ENCODE measurements at places on chromosomes 4 and X.

GRCh38 chr4:978957-979701 is 5.8 kb upstream of the DGKQ start:
- DNase-seq = no peak

GRCh38 chr4:186823989-186824388 is 100.3 kb upstream of the FAT1 start:
- peak; percentile 71 for DNase-seq

DNA sequence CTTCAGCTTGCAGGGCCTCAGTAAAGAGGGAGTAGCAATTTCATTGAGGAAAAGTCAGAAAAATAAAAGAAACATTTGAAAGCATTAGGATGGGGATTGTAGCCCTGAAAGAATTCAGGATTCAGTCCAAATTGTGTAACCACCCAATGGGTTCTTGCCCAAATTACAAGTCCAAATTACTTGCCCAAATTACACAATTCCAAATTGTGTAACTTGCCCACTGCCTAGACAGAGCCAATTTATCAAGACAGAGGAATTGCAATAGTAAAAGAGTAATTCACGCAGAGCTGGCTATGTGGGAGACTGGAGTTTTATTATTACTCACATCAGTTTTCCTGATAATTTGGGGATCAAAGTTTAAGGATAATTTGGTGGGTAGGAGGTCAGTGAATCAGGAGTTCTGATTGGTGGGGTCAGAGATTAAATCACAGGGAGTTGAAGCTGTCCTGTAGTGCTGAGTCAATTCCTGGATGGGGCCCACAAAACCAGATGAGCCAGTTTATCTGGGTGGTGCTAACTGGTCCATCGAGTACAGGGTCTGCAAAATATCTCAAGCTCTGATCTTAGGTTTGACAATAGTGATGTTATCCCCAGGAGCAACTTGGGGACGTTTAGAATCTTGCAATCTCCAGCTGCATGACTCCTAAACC is 18.1 kb upstream of the PAGE5 start:
- no peak for DNase-seq

GRCh38 chrX:150790021-150790420 is 96.8 kb downstream of the MTMR1 start:
- no peak for DNase-seq

GRCh38 chrX:69430785-69431184 is 73.3 kb upstream of the NALF2 start:
- DNase-seq = no peak

DNA sequence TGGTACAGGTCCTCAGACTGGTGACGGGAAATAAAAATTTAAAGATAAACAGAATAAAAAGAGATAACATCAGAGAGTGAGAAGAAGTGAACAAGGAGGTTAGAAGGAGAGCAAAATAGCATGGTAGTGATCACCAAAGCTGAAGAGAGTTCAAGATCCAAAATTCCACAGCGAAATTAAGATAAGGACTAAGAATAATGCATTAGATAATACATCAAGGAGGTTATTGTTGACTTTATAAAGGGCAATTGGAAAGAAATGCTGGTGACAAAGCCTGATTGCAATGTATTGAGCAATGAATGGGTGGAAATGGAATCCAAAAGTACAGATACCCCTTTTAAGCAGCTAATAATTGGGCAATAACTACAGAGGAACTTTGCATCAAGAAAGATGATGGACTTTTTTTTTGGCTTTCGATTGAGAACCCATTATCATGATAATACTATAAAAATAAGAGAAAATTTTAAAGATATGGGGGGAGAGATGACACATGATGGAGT is 101.6 kb upstream of the MAP9 start:
- DNase-seq = no peak

- peak; percentile 69 for DNase-seq
Observed at GRCh38 chrX:72126539-72127140, 5.1 kb downstream of the RTL5 start.

DNA sequence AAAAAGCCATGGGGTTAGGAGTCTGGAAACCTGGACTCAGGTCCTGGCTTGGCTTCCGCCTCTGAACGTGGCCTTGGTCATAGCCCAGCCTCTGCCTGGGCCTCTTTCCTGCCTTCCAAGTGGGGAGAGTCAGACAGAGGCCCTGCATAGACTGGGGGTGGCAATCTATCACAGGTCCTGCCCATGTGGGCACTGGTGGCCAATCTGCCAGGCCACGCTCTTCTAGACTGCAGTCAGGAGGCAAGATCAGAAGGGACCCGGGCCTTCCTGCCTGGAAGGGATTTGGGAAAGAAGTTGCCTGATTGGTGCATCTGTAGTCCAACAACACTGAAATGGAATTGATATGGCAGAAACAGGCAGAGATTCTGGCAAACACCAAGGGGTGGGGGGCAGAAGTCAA is 46.1 kb downstream of the CNGA2 start:
- DNase-seq = no peak

DNA sequence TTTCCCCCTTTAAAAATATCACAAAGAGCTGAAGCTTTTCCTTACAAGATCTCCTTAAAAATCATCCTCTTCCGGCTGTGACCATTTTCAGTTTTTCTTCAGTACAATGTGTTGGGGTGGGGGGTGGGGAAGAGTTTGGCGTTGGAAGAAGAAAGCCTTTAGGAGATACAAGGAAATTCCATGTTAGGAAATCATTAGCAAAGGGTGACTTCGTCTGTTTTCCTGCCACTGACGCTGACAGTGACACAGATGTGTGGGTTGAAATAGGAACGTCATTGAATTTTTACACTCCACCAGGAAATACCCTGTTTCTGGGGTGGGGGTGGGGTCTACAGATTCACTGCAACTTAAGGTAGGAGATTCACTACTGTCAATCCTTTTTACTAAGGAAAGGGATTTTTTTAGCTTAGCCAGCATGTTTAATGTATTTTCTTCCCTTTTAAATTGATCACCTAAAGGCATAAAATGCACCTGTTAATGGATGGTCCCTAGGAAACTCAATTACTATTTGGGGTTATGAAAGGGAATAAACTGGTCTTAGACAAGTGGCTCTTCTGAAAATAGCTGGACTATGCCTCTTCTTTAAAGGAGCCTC is 3.9 kb downstream of the MAMLD1 start:
- DNase-seq = no peak

- no peak for DNase-seq
Observed at GRCh38 chrX:360496-361150, 26.1 kb downstream of the PPP2R3B start.

DNA sequence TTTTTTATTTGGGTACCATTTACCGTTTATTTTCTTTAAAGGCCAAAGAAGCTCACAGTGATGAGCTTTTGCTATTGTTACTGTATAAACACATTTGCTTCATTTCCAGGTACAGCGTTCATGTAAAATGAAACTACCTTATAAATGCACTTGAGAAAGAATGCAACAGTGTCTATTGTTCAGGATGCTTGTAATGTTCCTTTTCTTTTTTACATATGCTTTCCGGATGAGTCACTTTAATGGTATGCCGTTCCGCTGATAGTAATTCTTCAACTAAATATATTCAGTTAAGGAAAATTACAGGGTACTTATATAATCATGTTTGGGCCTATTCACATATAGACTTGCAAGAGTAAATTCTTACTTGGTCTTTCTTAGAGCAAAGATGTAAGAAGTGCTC is 354.9 kb downstream of the RPA4 start:
- no peak for DNase-seq

GRCh38 chr4:119082661-119083060 is 53.0 kb upstream of the MYOZ2 start:
- no peak for DNase-seq

DNA sequence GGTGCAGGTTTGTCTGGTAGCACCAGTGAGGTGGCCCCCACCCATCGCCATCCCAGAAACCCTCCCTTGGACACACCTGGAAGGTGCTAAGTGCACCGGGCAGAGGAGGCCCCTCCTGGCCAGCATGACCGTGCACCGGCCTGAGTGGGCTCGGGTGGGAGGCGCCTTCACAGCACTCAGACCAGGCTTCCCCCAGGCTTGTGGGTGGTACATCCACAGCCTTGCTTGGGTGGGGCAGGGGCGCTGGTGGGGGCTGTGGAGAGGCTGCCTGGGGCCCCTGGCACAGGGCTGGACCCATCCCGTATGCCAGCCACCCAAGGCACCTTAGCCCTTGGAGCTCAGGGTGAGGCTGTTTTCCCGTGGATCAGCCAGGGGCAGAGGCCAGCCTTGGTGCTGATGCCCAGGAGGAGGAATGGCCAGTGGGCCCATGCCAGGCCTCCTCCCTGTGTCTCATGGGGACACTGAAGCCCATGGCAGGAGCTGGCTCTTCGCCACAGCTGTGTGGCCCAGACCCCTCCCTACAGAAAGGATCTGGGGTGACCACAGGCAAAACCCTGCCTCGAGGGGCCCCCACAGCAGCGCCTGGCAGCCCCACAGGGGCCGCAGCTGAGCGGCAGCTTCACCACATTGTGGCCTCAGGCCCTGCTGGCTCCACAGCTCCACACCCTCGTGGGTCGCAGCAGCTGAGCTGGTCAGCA is 21.4 kb downstream of the NKX1-1 start:
- no peak for DNase-seq

DNA sequence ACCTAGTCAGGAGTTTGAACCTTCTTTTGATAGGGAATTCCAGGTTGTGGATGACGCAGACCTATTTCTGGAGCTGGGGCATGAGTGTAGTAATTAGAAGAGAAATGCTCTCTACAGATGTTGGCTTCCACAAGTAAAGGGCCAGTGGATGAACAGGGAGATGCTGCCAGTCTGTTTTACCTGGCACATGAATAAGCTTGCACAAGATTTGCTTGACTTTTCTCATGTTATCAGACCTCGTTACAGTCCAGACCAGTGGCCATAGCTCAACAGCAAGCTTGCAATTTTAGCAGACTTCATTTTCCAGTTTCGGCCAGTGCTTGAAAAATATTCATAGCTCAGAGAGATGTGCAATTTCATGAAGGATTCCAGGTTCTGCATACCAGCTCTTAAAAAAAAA is 26.9 kb upstream of the SPANXB1 start:
- DNase-seq = no peak

DNA sequence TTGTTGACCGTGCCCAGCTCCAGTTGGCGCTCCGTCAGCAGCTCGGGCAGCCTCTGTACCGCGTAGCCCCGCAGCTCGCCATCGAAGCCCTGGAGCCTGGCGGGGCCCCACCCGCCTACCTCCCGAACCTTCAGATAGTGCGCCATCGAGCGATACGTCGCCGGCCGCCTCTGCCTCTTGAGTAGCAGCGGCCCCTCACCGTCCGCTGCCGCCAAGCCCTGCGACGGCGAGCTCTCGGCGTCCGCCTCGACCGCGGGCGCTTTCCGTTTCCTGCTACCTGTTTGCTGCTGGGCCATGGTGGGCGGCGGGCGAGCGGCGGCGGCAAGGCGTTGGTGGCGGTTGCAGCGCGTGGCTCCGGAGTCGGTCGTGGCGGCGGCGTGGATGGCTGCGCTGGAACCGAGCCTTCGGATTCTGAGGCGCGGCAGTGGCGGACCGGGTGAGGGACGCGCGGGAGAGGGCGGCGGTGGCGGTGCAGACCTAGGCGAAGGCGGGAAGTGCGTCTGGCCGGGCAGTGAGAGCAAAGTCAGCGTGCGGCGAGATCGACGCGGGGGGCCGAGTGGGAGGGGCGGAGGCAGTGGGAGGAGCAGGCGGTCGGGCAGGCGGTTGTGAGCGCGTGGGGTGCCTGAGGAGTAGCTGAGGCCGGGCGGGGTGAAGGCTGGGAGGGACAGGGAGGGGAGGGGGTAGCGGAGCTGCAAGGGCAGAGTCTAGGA is at the start of gene DCAF12L1:
DCAF12L1 (minus strand) TSS at position 502 of the 710 bp plus-strand sequence; CDS start at position 296, 206 bp downstream.
- no peak for DNase-seq

DNA sequence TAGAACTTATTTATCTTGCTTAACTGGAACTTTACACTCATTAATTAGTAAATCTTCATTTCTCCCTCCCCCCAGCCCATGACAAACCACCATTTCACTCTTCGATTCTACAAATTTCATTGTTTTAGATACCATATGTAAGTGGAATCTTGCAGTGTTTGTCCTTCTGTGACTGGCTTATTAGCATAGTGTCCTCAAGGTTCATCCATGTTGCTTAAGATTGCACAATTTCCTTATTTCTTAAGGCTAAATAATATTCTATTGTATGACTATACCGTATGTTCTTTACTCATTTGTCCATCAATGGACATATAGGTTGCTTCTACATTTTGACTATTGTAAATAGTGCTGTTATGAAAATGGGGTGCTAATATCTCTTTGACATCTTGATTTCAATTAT is 24.5 kb upstream of the RNF212 start:
- DNase-seq = no peak
